ENCODE measurements at places on chromosomes 16 and 17. TPM values are rescaled to one million over a fixed set of nuclear protein-coding genes. Genes with fewer than 3 reads are reported as not detected.

- H3K27ac ChIP-seq: no peak within 1 kb of the TSS
- H3K27me3 ChIP-seq: peaks cover 25% of the 10 kb centered on the region
- H3K36me3 ChIP-seq: no peaks in the 10 kb centered on the region
- peak within 1 kb of the TSS; percentile 48 for H3K4me3 ChIP-seq
- DNase-seq: peak; percentile 48
These were observed at the start of gene KCNJ12 for GRCh38 chr17:21376081-21376758. KCNJ12 (plus strand) TSS chr17:21376357; CDS start chr17:21415343, 38,986 bp downstream.

OSGIN1 gene
- 2.4 TPM for total RNA-seq

DNA sequence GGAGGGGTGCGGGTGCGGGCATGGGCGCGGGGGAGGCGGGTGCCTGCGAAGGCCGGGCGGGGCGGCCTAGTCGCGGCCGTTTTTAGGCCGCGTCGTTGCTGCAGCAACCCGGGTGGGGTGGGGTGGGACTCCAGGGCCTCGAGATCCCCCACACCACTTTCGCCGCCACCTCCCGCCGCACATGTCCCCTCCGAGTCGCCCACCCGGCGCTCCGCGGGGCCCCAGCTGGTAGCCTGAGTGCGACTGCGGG, 11.3 kb downstream of the TBX2 start:
- peaks cover 32% of the 10 kb centered on the region for H3K27me3 ChIP-seq
- peaks cover 21% of the 10 kb centered on the region for H3K4me1 ChIP-seq
- no peaks in the 10 kb centered on the region for H3K36me3 ChIP-seq
- peak overlapping the region; percentile 59 for H3K4me3 ChIP-seq
- no peak overlapping the region for H3K27ac ChIP-seq

GRCh38 chr17:7289256-7290032, 5.0 kb downstream of the YBX2 start:
- no peak for DNase-seq
- H3K27ac ChIP-seq: no peak overlapping the region
- H3K27me3 ChIP-seq: no peaks in the 10 kb centered on the region
- H3K4me1 ChIP-seq: peaks cover 8% of the 10 kb centered on the region
- H3K36me3 ChIP-seq: no peaks in the 10 kb centered on the region

GRCh38 chr17:80671039-80671824, 126.6 kb downstream of the RPTOR start:
- DNase-seq: no peak
- H3K4me1 ChIP-seq: no peaks in the 10 kb centered on the region
- no peaks in the 10 kb centered on the region for H3K27me3 ChIP-seq
- H3K36me3 ChIP-seq: no peaks in the 10 kb centered on the region
- no peak overlapping the region for H3K4me3 ChIP-seq

SPIRE2 gene
- total RNA-seq: 18.9 TPM

DNA sequence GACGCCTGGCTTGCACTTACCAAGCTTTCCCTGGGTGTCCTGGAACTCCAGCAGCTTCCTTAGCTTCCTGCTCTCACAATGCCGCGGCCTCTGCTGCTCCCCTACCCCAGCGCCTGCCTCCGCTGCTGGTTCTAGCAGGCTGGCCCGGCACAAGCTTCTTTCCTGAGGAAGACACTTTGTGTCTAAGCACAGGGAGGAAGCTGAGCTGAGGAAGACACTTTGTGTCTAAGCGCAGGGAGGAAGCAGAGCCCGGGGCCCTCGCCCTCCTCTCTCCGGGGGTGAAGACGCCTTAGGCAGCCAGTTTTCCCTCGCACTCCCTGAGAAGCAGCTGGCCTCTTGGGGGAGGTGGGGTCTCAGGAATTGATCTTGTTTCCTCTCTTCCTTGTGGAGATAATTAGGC, 64.9 kb downstream of the PLD6 start:
- no peak overlapping the region for H3K4me3 ChIP-seq
- peaks cover 67% of the 10 kb centered on the region for H3K36me3 ChIP-seq
- H3K4me1 ChIP-seq: no peaks in the 10 kb centered on the region
- no peaks in the 10 kb centered on the region for H3K27me3 ChIP-seq
- H3K27ac ChIP-seq: peak overlapping the region; percentile 42

DNA sequence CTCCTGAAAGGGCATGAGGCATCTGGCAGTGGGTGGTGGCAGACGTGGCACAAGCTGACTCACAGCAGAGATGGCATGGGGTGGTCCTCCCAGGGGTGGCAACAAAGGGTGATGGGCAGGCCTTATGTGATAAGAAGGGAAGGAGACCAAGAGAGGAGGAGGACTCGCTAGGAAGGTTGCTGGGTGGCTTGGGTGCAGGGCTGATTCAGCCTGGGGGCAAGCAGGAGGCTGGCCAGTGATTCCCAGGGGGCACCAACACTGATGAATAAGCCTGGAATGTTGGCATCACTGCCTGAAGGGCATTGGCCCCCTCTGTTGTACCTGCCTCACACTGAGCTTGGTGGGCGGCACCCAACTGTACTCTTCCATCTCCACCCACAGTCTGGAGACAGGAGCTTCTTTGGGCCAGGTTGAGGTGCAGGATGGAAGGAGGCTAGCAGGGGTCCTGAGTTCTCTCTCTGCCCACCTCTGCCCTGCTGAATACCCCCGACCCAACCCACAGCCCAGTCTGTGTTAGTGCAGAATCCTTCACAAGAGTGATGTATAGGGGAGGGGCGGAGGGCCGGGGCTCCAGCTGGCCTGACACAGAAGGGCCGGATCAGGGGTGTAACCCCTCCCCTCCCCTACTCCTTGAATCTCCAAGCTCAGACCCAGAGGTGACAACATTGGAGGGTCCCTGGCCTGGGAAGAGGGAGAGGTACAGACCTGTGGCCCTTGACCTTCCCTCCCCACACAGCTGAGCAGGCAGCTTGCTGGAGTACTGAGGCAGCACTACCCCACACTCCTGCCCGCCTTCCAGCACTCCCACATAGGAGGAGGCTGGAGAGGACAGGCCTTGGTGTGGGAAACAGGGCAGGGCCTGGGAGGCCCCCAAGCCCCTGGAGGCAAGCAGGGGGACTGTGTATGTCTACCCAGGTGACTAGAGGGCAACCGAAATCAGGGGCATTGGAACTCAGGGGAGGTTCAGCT, 2.6 kb downstream of the STAC2 start:
- no peak for DNase-seq
- H3K4me3 ChIP-seq: no peak overlapping the region
- no peaks in the 10 kb centered on the region for H3K36me3 ChIP-seq
- H3K27ac ChIP-seq: no peak overlapping the region
- peaks cover 4% of the 10 kb centered on the region for H3K4me1 ChIP-seq

GRCh38 chr16:79612207-79612606, 11.7 kb upstream of the MAF start:
- no peak for DNase-seq
- H3K4me3 ChIP-seq: no peak overlapping the region
- H3K4me1 ChIP-seq: no peaks in the 10 kb centered on the region
- H3K27ac ChIP-seq: no peak overlapping the region
- H3K27me3 ChIP-seq: peaks cover 4% of the 10 kb centered on the region

DNA sequence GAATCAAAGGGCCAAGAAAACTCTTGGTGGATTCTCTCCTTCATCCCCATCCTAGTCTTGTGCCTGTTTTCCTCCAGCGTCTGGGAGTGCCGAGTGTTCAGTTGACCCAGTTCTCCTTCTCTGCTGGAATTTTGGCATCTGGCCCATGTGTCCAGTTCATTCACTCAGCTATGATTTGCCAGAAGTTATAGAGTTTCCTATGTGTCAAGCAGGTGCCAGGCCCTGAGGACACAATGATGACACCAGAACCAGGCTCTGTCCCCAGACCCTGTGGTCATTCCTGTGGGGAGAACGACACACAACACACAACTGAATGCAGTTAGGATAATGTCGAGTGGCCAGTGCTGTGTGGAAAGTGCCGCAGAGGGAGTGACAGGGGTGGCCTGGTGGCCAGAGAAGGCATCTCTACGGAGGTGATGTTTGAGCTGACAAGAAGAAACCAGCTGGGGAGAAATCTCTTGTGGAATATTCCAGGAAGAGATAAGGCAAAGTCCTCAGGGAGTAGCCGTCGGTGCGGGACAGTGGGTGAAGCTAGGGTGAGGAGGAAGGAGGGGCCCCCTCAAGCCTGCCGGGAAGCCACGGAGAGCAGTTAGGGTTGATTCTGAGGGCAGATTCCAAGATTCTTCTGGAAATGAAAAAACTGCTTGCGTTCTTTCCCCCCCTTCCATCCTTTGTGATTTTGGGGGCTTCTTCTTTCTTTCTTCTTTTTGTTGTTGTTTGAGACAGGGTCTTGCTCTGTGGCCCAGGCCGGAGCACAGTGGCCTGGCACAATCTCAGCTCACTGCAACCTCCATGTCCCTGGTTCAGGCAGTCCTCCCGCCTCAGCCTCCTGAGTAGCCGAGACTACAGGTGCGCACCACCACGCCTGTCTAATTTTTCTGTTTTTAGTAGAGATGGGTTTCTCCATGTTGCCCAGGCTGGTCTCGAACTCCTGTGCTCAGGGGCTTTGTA, 35.8 kb upstream of the IL34 start:
- H3K27ac ChIP-seq: no peak overlapping the region
- no peaks in the 10 kb centered on the region for H3K4me1 ChIP-seq
- H3K36me3 ChIP-seq: no peaks in the 10 kb centered on the region
- H3K4me3 ChIP-seq: no peak overlapping the region

CEP295NL gene
- 1.5 TPM for total RNA-seq

DNA sequence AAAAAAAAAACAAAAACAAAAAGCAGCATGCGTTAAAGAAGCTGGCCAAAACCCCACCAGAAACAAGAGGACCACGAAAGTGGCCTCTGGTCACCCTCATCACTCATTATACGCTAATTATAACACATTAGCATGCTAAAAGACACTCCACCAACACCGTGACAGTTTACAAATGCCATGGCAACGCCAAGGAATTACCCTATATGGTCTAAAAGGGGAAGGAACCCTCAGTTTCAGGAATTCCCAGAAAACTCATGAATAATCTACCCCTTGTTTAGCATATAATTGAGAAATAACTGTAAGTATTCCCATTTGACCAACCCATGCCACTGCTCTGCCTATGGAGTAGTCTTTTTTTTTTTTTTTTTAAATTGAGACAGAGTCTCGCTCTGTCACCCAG, 77.6 kb downstream of the EMP2 start:
- DNase-seq: no peak
- no peaks in the 10 kb centered on the region for H3K27me3 ChIP-seq
- no peak overlapping the region for H3K4me3 ChIP-seq
- H3K36me3 ChIP-seq: no peaks in the 10 kb centered on the region

- DNase-seq: peak; percentile 90
- no peaks in the 10 kb centered on the region for H3K27me3 ChIP-seq
- no peaks in the 10 kb centered on the region for H3K36me3 ChIP-seq
- H3K4me1 ChIP-seq: peaks cover 14% of the 10 kb centered on the region
These were observed 15.7 kb downstream of the ETV4 start for GRCh38 chr17:43530288-43531081.

DNA sequence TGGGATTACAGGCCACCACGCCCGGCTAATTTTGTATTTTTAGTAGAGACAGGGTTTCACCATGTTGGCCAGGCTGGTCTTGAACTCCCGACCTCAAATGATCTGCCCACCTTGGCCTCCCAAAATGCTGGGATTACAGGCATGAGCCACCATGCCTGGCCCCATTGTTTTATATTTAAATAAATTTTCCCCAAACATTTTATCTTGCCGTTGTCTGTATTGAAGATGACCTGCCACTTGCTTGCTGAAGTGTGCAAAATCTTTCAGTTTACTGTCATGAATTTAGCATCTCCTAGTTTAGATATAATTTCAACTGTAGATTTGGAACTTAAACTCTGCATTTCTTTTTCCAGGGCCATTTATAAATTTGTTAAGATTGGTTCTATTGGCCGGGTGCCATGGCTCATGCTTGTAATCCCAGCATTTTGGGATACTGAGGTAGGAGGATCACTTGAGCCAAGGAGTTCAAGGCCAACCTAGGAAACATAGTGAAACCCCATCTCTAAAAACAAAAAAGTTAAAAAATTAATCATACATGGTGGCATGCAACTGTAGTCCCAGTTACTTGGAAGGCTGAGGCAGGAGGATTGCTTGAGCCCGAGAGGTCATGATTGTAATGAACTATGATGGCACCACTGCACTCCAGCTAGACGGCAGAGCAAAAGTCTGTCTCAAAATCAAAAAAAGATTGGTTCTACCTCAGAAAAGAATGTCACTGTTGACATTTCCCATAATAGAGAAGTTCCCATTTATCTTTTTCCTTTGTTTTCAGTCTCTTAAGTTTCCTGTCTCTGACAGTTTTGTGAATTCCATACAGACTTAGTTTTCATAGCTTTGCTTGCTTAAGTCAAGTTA, 84.4 kb downstream of the VMP1 start:
- no peaks in the 10 kb centered on the region for H3K36me3 ChIP-seq
- DNase-seq: peak; percentile 63
- peak overlapping the region; percentile 57 for H3K27ac ChIP-seq
- H3K4me3 ChIP-seq: no peak overlapping the region
- H3K27me3 ChIP-seq: no peaks in the 10 kb centered on the region

XAF1 gene
- not detected for total RNA-seq

DNA sequence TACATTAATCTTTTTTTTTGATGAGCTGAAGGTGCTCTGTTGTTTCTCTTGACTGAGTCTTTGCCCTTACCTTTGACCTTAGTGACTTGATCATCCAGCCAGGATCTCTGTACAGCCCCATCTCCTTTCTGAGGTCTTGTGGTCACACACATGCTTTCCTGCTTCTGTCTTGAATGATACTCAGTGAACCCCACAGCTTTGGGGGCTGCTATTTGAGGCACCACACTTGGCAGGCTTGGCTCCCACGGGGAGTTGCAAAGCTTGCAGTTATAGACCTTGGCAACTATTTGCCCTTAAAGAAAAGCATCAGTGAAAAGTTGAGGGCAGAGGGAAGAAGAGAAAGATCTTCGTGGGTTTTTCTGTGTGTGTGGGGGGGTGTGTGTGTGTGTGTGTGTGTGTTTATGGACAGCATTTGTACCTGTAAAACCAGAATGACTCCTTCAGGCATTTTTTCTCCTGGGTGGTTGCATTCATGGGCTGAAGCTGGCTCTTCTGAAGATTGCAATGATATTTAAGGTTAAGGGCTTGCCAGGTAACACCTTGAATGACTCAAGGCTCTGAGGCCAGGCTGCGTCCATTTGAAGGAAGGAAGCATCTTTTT, 101.6 kb downstream of the MSI2 start:
- no peaks in the 10 kb centered on the region for H3K27me3 ChIP-seq
- H3K4me3 ChIP-seq: no peak overlapping the region
- no peaks in the 10 kb centered on the region for H3K36me3 ChIP-seq
- H3K27ac ChIP-seq: no peak overlapping the region

- no peak overlapping the region for H3K4me3 ChIP-seq
- H3K36me3 ChIP-seq: no peaks in the 10 kb centered on the region
- H3K4me1 ChIP-seq: peaks cover 62% of the 10 kb centered on the region
- H3K27ac ChIP-seq: no peak overlapping the region
These were observed 136.1 kb upstream of the CIBAR2 start for GRCh38 chr16:85248342-85248741.

- H3K36me3 ChIP-seq: no peaks in the 10 kb centered on the region
- no peak overlapping the region for H3K27ac ChIP-seq
- no peak overlapping the region for H3K4me3 ChIP-seq
- H3K27me3 ChIP-seq: no peaks in the 10 kb centered on the region
- peak; percentile 52 for DNase-seq
These were observed 2.2 kb upstream of the UQCRC2 start for GRCh38 chr16:21950782-21951521.

PSMD3 gene
- total RNA-seq: 161 TPM
